Fibroblast of gingiva (primary cell): ENCODE measurements at places on chromosomes 5 and 9.

DNA sequence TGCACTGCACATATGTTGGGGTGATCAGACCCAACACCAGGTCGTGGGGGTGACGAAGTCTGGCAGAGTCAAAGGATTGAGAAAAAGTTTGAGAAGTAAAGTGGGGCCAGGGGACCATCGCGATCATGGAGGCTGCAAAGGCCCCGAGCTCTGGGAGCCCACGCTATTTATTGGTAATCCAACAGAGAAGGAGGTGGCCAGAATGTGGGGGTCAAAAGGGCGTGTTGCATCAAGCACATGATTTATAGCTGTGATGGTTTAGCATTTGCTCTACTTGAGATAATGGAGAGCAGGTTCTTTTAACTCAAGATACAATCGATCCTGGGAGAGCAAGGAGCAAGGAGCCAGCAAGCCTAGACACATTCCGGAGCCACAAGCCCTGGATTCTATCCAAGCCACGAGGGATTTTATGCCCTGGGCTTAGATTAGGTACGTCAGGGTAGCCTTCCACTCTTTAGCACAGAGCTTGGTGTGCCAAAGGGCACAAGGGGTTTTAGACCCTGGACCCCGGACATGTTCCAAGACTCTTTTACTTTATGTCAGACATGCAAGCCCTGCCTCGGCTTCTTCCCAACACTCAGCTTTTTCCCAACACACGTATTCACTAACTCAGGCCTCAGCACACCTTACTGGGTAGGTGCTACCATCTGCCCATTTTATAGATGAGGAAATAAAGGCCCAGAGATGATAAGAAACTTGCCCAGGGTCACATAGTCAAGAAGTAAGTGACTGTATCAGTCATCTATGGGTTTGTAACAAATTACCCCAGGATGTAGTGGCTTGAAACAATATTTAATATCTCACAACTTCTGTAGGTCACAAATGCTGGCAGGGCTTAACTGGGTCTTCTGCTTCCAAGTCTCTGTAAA lies 39.5 kb downstream of the NSUN2 start:
- no peak for DNase-seq

GRCh38 chr5:13913962-13914361 lies 30.5 kb downstream of the DNAH5 start:
- DNase-seq: no peak

DNA sequence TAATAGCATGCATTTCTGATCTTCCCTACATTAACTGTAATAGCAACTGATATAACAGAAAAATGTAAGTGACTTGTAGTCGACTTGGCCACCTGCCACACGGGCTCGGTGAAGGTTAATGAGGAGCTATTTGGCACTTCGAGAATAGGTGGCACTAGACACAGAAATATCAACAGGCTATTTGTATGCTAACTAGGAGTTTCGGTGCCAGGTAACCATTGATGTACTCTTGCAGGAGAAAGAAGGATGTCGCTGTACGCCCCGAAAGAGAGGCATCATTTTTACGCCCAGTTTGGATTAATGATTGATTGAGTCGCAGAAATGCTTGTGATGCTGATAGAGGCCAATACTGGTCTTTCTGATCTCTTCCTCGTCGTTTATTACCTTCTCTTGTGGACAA lies 516 bp upstream of the DMRT2 start:
- no peak for DNase-seq

DNA sequence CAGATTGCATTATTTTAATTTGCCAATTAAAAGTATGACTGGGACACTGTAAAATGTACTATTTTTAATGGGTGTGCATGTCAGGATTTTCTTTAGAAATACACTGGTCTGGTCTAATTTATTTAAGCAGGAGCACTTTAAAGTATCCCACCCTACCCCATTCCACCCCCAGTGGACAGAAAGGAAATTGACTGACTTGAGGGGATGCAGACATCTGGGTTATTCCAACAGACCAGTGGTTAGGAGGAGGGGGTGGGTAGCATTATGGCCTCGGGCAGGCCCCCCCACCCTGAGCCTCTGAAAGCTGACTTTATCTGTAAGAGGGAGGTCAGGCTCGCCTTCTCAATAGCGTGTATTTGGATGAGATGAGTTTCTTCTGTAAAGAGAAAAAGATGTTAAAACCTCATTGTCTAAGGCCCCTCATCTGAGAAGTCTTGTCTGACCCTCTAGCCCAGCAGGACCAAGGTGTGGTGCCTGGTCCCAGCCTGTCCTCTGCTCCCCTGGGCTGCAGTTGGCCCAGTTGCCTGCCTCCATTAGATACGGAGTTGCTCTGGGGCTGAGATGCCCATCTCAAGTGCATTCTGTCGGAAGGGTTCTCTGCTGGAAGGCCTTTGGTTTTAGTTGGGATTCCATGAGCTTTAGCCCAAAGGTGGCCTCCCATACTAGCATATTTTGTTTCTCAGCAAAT lies 4.4 kb downstream of the HNRNPAB start:
- no peak for DNase-seq
